ENCODE measurements at places on chromosomes 4 and X.
A peak's percentile ranks its signal among the peaks of the same experiment; 100 is the strongest.

DNA sequence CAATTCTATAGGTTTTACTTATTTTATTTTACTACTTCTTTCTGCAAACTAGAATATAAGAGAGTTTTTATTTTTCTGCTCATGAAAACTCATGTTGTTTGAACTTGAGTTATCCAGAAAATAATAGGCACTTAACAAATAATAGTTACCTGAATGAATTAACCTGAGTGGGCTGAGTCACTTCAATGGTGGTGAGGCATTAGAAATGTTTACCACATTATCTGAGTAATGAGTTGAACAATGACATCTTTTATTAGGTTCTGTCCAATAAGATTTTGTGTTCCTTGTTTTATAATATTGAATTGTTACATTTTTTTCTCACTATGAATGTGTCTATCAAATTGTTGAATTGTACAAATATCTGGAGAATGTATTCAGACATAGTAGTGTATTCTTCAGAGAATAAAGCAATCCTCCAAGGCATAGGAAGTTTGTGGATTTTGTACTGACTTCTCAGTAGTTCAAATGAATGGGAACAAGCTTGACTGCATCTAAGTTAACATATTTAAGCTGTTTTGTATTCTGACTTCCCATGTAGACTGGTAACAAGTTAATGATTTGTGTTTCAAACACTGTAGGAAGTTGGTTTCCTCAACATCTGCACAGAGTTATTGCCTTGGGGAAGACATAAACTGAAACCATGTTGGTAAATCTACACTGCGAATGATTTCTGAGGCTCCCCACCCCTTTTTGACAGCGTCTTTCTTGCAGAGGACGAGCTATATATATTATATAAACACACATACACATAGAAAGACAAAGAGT is 1808.9 kb upstream of the TENM3 start:
- no peak for DNase-seq

- DNase-seq = no peak
Measured at GRCh38 chr4:81255524-81255923, 40.5 kb upstream of the PRKG2 start.

- DNase-seq = no peak
Measured at GRCh38 chr4:112038861-112039260, 106.4 kb upstream of the FAM241A start.

DNA sequence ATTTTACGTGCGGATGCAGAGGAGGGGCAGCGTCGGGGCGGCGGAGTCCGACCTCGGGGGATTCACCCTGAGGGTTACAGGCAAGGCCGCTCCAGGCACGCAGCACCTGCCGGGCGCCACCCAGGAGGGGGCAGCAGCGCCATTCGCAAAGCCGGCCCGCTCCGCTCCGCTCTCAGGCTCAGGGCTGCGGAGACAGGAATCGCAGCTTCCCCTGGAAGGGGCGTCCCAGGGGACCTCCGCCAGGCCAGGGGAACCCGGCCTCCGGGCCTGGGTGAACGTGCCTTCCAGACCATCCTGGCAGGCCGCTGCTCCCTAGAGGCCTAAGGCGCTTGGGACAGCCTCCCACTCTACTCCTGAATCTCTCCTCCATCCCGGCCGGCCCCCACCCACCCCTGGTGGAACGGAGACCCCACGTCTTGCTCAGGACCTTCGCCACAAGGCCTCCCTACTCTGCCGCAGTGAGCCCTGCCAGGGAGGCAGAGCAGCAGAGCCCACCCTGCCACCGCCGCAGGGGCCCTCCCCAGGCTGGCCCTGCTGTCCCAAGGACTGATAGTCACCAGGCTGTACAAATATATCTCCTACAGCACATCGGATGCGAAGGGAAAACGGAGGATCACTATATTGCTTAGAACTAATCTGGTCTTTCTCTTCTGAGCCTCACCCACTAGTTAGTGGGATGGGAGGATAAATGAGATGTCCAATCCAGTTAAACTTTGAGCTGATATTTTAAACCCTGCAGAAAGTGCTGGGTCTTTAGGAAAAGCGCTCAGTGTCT is 115.0 kb downstream of the SMIM20 start:
- peak; percentile 15 for DNase-seq

- no peak for DNase-seq
Measured at GRCh38 chrX:71664889-71665491, 2.4 kb upstream of the LOC101059915 start.

- no peak for DNase-seq
Measured at GRCh38 chr4:56298236-56298635, 89.1 kb downstream of the AASDH start.

- DNase-seq = no peak
Measured at GRCh38 chr4:88356771-88357170, 21.9 kb upstream of the HERC6 start.
